ENCODE measurements at places on chromosomes 5 and 9.

GRCh38 chr9:127531676-127532075, 80.4 kb downstream of the LRSAM1 start:
- DNase-seq, result no peak

DNA sequence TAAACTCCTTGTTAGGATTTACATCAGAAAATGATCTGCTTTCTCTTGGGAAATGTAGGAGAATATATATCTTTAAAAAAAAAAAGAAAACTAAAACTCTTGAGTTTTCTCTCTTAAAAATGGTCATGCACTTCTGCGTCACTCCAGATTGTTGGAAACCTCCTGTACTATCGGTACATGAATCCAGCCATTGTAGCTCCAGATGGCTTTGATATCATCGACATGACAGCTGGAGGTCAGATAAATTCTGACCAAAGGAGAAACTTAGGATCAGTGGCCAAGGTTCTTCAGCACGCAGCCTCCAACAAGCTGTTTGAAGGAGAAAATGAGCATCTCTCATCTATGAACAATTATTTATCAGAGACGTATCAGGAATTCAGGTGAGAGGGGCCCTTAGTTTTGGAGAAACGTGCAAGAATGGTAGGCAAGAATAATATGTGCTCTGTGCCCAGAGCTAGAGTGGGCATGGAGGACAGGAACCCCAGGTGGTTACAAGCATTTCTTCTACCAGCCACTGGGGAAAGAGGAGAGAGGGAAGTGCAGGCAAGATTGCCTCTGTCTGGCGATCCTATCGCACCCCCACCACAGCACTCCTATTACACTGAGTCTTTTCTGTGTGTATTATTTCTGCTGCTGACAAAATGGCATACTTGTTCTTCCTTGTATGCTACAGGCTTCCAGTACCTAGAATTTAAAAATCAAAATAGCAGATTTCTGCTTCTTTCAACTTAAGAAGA, 41.4 kb upstream of the F2R start:
- DNase-seq, result no peak

- no peak for DNase-seq
Measured at GRCh38 chr9:137044502-137045177, 1.3 kb downstream of the NPDC1 start.

DNA sequence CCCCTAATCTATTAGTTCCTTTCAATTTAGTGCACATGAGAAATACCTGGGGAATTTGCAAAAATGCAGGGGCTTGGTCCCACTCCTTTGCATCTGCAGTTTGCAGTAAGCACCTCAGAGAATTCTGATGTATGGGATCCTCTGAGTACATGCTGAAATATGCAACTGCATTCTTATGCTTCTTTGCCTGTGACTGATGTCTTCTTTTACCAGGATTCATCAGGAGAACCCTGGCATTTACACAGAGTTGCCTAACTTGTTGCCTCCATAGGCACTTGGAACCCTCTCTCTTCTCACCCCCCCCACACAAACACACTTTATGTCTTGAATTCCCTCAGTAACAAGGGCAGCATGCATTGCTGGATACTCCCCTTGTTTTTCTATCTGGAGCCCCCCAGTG, 173.1 kb downstream of the KDM4C start:
- no peak for DNase-seq

- DNase-seq, result no peak
Measured at GRCh38 chr5:14475045-14475444, 106.5 kb upstream of the OTULINL start.

GRCh38 chr5:172082180-172082579, 75.7 kb upstream of the FBXW11 start:
- no peak for DNase-seq

GRCh38 chr9:38278457-38278856, 114.0 kb upstream of the ALDH1B1 start:
- no peak for DNase-seq

DNA sequence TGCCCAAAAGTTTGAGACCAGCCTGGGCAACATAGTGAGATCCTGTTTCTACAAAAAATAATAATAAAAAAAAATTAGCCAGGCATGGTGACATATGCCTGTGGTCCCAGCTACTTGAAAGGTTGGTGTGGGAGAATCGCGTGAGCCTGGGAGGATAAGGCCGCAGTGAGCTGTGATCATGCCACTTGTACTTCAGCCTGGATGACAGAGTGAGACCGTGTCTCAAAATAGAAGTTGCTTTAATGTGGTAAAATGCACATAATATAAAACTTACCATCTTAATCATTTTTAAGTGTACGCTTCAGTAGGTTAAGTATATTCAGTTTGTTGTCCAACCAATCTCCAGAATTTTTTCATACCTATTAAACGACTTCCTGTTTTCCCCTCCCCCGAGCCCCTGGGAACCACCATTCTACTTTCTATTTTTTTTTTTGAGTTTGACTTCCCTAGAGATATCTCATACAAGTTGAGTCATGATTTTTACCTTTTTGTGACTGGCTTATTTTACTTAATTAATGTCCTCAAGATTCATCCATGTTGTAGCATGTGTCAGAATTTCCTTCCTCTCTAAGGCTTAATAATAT, 120.1 kb upstream of the POC5 start:
- no peak for DNase-seq

DNA sequence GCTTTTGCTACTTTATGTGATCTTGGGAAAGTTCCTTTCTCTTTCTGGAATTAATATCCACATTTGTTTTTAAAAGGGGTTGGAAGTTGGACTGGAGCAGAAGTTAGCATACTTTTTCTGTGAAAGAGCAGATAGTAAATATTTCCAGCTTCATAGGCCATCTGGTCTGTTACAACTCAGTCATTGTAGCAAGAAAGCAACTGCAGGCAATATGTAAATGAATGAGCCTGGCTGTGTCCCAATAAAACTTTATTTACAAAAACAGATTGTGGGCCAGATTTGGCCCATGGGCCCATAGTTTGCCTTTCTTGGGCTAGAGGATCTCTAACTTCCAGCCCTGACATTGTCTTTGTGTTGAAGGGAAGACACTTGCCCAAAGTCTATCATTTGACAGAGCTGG, 104.4 kb downstream of the ACTL7B start:
- DNase-seq, result no peak

- DNase-seq, result no peak
Measured at GRCh38 chr9:113990975-113991471, 87.1 kb downstream of the AMBP start.

DNA sequence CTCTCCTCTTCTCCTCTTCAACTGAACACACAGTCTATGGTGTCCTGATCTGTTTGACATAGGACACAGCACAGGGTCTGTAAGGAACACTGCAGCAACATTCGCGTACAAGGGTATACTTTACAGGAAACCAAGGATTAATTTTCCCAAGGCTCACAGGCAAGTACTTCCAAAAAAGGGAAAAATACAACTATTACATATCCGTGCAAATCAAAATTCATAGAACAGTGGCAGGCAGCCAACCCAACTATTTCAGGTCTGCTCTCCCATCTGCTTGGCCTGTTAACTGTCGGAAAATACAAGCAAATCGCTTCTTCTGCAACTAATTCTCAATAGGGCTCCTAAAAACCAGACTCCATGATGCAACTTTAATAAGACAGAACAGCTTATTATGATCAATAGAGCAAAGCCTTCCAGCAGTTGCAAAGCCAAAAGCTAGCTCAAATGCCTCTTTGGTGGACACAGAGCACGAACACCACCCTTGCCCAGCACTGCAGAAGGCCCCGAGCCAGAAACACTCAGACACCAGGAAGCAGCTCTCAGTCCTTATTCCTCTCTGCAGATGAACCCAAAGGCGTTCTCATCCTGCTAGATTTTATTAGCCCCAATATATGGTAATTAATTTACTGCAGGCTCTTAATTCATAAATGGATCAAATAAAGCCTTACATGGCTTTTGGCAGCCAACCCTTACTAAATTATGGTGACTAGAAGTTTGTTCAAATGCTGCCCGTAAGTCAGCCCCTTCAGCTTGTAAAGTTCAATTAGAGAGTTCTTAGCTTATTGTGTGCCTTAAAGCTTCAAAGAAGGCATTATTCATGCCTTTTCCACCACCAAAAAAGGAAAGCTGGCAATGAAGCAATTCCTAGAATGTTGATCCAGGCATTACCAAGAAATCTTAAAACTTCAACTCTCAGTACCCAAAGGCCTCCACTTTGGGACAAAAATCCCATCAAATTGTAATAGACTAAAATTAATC, 68.8 kb downstream of the ZNF608 start:
- no peak for DNase-seq

- no peak for DNase-seq
Measured at GRCh38 chr9:3467593-3468219, 58.1 kb downstream of the RFX3 start.

DNA sequence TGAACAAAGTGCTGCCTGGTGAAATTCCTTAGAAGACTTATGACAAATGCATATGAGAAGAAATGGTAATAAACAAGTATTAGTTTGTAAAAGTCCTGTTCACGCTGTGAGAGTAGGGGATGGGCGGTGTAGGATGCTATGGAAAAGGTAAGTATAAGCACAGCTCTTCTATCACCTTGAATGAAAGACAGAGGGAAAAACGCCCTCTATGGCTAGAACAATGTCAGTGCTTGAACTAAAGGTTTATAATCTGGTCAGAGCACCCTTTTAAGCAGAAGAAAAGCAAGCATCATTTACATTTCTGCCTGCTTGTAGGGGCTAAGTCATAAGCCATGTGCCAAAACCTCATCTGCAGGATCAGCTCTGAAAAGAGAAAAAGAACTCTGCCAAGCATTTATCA, 115.2 kb downstream of the LHFPL2 start:
- DNase-seq, result no peak

- DNase-seq, result no peak
Measured at GRCh38 chr5:145980259-145980658, 43.9 kb downstream of the SH3RF2 start.

- DNase-seq, result no peak
Measured at GRCh38 chr9:90921969-90922368, 120.3 kb downstream of the SYK start.

DNA sequence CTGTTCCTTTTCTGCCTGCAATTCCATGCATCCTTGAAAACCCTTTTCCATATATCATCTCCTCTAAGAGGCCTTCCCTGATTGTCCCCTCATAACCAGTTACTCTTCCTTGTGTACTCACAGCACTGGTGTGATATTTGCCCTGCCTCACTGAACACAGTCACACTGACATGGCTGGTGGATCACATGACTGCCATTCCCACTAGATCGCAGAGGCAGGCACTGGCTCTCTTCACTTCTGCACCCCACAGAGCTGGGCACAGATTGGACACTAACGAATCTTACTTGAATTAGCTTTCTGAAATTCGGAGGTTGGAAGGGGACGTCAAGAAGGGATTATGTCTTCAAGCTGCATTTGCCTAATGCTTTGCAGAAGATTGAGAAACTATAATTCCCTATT, 208.0 kb downstream of the PAPPA start:
- no peak for DNase-seq

DNA sequence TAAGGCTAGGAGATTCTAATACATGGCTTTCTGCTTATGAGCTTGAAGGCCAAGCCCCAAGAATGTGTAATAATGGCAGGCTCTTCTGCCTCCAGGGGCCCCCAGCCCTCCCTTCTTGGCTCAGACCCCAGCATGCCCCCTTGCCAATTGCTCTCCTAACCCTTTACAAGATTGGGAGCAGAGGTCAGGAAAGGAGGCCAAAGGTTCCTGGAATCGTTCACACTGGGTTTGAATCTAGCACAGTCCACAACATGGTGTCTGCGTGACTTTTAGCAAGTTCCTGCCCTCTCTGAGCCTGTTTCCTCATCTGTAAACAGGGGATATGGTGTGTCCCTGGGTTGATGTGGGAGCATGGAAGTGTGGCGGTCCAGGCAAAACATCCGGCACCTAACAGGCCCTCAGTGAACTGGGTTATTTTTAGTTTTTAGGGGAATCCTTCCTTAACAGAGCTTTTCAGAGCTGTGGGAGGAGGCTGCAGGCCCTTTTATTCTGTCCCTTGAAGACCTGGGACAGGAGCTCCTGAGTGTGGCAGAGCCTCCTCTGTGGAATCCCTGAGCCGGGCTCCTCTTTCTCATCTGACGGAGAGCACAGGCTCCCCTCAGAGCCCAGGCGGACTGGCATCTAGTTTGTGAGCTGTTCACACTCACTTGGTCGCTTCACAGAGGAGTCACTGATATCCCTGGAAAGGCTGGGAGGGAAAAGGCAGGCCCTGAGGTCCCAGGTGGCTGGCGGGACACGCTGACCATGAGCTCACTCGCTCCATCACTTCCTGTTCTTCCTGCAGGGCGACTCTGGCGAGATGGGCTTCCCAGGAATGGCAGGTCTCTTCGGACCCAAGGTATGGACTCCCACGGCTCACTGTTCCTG, 23.4 kb upstream of the ORM1 start:
- no peak for DNase-seq

DNA sequence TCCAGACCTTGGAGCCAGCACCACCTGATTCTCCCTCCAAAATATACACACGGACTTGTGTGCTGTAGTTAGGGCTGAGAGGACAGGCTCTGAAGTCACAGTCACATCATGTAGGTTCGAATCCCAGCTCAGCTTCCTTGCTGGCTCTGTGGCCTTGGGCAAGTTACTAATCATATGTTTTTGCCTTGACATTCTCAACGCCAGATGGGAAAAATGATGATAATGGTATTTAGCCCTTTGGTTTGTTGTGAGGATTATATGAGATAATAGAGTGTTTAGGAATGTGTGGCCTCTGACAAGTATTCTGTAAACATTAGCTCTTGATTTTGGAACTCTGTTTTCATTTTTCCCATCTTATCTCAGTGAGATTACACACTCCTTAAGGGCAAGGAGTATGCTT, 72.5 kb downstream of the PLAC8L1 start:
- no peak for DNase-seq

DNA sequence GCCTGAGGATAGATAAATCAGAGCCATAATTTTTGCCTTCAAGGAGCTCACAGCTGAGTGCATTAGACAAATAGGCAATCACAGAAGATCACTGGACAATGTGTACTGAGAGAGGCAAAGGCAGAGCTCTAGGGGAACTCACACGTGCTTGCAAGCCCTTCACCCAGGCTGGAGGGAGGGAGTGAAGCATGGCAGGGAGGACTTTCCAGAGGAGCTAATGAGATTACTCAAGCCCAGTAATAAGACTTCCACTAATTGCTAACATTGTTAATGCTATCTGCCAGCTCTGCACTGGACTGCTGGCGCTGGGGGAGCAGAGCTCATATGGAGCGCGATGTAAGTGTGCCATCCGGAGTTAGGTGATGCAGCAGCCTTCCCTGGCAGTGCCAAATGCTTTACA, 408.4 kb downstream of the NTRK2 start:
- DNase-seq, result no peak

DNA sequence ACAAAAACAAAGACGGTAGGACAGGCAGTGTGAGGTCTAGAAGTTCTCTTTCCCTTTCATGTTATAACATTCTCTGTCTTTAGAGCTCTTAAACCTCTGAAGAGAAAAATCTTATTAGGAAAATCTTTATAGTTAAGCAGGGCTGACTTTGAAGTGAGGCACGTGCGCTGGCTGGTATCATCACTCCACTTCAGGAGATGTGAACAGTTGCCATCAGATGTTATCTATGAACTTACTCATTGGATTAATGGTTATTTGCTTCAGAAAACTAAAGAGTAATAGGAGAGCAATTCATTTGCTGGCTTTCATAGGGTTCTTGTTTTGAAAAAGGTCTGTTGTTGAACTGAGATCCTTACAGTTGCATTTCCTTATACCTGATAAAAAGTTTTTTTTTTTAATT, 25.7 kb downstream of the LRRTM2 start:
- DNase-seq, result no peak

- DNase-seq, result no peak
Measured at GRCh38 chr5:63919763-63920478, 42.3 kb downstream of the HTR1A start.
